ENCODE measurements at places on chromosomes 7 and 10. TPM values are rescaled to one million over a fixed set of nuclear protein-coding genes. Genes with fewer than 3 reads are reported as not detected.
A peak's percentile ranks its signal among the peaks of the same experiment; 100 is the strongest.

Gene CTNNA3
- not detected for total RNA-seq

DNA sequence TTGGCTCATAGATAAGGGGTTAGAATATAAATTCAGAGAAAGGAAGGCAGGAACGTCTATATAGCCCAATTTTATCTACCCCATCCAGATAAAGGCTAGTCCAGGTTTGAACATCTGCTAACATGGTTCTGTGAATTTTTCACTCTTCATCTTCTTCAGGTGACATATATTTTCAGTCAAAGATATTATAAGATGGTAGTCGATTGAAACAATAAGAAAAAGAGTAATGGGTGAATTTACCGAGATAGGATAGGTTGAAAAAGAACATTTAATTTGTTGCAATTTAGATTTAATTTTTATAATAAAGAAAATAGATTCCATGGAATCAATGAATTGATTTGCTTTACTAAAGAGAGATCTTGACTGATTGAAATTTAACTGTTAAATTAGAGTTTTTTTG, at the start of gene OR2F1:
Gene OR2F1, plus strand, starts transcription at position 301 of the 400 bp plus-strand sequence. CDS start 5,127 bp downstream, outside the sequence.
- DNase-seq = no peak

GRCh38 chr7:5528071-5528814, 104.6 kb upstream of the TNRC18 start:
- peak; percentile 58 for DNase-seq

Gene IDI2
- total RNA-seq = not detected

DNA sequence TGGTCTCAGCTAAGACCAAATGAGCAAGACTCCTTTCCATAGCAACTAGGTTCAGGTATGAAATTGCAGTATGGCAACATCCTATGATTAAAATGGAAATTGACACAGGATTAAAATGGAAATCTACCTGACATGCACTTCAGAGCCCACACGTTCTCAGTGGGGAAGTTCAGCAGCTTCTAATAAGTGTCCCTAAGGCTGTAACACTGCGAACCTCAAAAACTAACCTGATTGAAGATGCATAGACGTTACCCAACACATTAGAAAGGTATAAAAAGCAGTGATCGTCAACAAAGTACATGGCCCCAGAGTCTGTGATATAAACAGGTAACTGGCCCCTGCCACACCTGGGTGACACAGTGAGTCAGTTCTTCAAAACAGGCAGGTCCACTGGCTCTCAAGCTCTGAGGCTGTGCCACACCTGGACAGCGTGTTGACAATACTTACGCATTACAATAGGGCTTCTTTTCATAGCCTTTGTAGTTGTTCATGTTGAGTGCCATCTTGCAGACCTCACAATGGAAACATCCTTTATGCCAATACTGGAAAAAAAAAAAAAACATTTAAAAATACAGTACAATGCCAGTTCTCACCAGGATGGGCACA, 274.9 kb upstream of the NEBL start:
- DNase-seq = no peak

- DNase-seq = no peak
Observed at GRCh38 chr7:36711256-36711655, 13.0 kb downstream of the AOAH start.

Gene PPP1R17
- total RNA-seq = 7.9 TPM

GRCh38 chr10:68086910-68087684, 12.0 kb upstream of the HERC4 start:
- no peak for DNase-seq

GRCh38 chr7:47953822-47954221, 5.6 kb upstream of the PKD1L1 start:
- DNase-seq = no peak

DNA sequence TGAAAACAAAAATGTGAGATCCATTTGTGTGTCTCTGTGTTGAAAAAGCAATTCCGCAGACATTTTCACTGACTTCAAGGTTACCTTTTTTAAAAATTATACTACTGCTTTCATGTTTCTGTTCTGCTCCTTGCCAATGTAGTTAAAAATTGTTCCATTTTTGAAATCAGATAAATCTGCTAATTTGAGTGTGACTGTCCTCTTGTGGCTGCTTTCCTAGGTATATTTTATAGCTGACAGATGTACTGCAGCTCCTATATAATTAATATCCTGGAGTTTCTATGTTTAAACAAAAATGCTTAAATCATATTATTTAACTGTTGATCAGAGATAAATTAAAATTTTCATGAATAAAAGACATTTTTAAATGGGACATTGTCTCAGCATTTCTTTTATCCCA, 177.6 kb upstream of the LRRTM3 start:
- DNase-seq = no peak

GRCh38 chr7:123798532-123799188, 46.3 kb upstream of the HYAL4 start:
- no peak for DNase-seq

Gene WDFY4
- total RNA-seq = 144 TPM

GRCh38 chr7:33876596-33877274, 28.6 kb upstream of the BMPER start:
- no peak for DNase-seq

DNA sequence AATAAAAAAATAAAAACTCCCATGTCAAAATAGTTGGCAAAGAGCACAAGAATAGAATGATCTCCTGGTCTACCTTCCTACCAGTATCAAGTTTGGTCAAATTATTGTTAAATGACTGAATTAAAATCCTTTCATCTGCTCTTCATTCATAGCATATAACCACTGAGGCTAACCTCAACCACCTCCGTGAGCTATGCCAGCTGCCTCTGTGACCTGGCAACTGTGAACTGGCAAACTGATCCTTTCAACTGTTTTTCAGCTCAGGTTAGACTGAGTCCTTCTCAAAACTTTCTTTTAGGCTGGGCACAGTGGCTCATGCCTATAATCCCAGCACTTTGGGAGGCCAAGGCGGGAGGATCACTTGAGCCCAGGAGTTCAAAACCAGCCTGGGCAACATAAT, 36.1 kb downstream of the NUDCD3 start:
- DNase-seq = no peak

Gene INSYN2A
- total RNA-seq = not detected

DNA sequence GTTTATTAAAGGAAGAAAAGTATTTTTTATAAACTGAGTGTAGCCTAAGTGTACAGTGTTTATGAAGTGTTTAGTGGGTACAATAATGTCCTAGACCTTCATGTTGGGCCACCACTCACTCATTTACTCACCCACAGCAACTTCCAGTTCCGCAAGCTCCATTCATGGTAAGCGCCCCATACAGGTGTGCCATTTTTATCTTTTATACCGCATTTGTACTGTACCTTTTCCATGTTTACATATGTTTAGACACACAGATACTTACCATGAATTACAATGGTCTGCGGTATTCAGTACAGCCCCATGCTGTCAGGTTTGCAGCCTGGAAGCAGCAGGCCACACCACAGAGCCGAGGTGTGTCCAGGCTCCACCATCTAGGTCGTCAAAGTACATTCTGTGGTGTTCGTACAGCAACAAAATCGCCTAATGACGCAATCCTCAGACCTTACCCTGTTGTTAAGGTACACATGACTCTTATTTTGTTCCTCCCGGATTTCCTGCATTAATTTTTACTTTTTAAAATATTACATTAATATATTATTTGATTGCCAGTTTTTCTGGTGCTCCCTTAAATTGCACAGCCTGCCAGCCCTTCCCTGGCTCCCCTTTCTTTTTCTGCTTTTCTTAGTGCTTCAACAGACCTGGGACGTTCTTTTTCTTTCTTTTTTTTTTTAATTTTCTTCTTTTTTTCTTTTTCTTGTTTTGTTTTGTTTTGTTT, 881 bp upstream of the SSBP1 start:
- peak; percentile 61 for DNase-seq

DNA sequence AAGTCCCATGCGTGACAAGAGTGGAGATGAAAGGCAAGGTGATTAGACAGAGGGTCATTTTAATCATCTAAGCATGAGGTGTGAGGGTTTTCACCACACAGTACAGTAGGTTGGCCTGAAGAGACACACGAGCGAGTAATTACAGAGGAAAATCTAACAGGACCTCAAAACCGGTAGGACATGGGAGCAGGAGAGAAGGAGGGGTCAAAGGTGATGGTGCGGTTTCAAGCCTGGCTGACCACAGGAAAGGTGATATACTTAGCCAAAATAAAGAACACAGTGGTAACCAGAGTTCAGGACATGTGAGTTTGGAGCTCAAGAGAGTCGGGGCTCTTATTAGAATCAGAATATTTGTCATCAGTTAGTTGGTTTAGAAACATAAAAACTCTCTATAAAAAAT, 20.0 kb downstream of the GLI3 start:
- DNase-seq = no peak

- peak; percentile 63 for DNase-seq
Observed at GRCh38 chr7:37247861-37248260, 200.8 kb downstream of the ELMO1 start.

- DNase-seq = peak; percentile 78
Observed at GRCh38 chr10:79608505-79609375, 2.0 kb upstream of the SFTPA1 start.

Gene NKX1-2
- not detected for total RNA-seq

- no peak for DNase-seq
Observed at GRCh38 chr10:93503075-93503474, 6.7 kb downstream of the CEP55 start.

Gene CUZD1
- 1.2 TPM for total RNA-seq

GRCh38 chr7:109834851-109835250, 1256.1 kb upstream of the LRRN3 start:
- DNase-seq = no peak

DNA sequence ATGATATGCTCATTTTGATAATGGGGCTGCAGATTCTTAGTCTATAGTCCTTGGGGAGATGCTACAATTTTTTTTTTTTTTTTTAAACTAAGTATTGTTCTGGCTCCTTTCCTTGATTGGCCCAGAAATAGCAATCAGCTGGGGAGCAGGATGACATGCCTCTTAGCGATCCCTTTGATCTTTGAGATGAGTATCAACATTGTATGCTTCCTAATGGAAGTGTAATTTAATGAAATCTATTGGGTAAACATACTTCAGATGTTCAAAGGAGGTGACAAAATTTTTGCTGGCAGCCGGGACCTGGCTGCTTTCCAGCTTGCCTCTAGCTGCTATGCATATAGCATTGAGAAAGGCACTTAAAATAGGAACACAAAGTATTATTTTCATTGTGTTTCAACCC, 43.5 kb downstream of the VTI1A start:
- no peak for DNase-seq

- peak; percentile 86 for DNase-seq
Observed at GRCh38 chr10:123132576-123133477, 2.9 kb upstream of the HMX3 start.

Gene ANKRD16
- 29.5 TPM for total RNA-seq

- DNase-seq = peak; percentile 74
Observed at GRCh38 chr10:88117869-88118632, 254.6 kb downstream of the PTEN start.

DNA sequence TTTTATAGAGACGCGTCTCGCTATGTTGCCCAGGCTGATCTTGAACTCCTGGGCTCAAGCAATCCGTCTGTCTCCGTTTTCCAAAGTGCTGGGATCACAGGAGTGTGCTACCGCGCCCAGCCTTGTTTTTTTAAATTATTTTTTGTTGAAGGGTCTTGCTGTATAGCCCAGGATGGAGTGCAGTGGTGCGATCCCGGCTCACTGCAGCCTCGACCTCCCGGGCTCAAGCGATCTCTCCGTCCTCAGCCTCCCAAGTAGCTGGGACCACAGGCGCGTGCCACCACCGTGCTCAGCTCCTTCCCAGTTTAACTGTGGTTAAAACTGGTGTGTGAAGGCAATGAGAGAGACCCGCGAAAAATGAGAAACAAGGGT, 11.0 kb upstream of the HNRNPF start:
- no peak for DNase-seq

Gene ANKRD22
- not detected for total RNA-seq

DNA sequence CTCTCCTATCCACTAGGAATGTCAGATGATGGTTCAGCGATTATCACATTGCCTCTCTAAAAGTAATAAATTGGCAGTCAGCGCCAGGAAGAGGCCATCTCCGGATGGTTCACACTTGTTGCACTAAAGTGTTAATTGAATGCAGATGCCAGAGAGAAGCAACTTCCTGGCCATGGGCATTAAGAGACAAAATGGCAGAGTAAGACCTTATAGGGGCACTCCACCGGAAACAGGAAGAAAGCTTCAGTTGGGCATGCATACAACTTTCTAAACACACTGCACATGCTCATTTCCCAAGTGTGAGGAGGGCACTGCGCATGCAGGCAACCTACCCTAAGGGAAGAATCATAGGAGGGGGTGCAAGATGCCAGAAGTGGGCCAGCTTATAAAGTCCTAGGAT, 71.7 kb upstream of the AUTS2 start:
- DNase-seq = no peak

GRCh38 chr10:128005858-128006257, 99.0 kb downstream of the PTPRE start:
- no peak for DNase-seq

DNA sequence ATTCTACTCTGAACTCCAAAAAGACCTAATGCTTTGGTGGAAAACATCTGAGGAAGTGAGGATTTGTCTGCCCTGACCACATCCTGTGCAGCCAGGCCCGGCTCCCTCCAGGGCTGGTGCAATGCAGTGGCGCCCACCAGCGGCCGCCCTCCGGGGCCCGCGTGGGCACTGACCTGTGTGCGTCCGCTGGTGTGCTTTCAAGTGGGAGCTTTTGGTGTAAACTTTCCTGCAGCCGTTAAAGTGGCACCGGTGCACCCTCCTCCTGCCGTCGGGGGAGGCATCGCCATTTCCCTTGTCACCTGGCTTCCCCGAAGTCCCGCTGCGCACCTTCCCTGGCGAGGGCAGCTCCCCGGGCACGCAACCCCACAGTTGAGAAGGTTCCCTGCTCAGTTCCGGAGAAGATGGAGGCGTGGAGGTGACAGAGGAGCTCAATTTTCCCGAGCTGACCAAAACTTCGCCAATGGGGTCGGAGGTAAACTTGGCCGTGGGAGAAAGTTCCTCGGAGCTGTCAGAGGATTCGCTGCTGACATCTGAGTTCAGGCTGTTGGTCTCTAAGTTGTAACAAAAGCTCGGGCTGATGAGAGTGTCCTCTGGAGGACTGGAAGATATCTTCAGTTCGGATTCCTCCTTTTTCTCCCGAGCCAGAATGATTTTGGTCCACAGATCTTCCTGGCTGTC, 3.4 kb downstream of the KLF6 start:
- DNase-seq = no peak

- DNase-seq = no peak
Observed at GRCh38 chr10:119546009-119546408, 3.5 kb upstream of the RGS10 start.

DNA sequence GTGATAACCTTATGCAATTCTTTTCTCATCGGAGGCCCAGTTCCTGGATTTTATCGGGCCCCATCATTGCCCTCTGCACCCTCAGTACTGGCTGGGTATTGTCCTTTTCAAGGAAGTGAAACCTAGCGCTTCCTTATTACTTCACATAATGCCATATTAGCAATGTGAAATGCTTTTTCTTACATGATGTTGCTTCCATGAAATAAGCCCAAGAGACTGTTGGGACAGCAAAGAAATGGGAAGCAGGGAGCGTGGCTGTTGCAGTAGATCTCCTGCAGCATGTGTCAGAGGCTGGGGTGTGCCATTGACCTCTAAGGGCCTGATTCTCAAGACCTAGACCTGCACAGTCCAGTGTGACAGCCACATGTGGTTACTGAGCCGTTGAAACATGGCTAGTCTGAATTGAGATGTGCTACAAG, 8.1 kb downstream of the CHN2 start:
- DNase-seq = peak; percentile 78

- DNase-seq = no peak
Observed at GRCh38 chr10:25498645-25499044, 323.8 kb downstream of the GPR158 start.
